COLO829 (cell line): ENCODE measurements at places on chromosomes 13 and 19.

DNA sequence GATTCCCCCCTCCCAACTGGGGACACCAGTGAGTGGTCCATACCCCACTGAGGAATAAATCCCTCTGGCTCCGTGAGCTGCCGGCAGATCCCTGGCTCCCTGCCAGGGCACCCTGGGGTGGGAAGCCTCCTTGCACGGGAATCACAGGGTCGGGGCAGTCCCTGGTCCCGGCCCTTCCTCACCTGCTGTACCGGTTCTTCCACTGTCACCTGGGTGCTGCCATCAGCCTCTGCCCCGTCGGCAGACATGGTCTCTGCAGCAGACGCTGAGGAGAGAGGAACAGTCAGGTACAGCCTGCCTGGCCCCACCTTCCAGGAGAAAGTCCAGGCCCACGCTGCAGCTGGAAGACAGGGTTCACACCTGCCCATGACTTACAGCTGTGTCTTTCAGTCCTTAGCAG, 6.3 kb downstream of the PLIN3 start:
- DNase-seq = no peak

GRCh38 chr13:74191410-74191809, 57.2 kb upstream of the KLF12 start:
- no peak for DNase-seq

GRCh38 chr13:20171364-20171763, 10.5 kb upstream of the GJA3 start:
- no peak for DNase-seq

GRCh38 chr19:4278419-4279266, at the start of gene SHD:
Gene SHD, plus strand, starts transcription at chr19:4279266. Its CDS starts 798 bp downstream, at chr19:4280064.
- no peak for DNase-seq

DNA sequence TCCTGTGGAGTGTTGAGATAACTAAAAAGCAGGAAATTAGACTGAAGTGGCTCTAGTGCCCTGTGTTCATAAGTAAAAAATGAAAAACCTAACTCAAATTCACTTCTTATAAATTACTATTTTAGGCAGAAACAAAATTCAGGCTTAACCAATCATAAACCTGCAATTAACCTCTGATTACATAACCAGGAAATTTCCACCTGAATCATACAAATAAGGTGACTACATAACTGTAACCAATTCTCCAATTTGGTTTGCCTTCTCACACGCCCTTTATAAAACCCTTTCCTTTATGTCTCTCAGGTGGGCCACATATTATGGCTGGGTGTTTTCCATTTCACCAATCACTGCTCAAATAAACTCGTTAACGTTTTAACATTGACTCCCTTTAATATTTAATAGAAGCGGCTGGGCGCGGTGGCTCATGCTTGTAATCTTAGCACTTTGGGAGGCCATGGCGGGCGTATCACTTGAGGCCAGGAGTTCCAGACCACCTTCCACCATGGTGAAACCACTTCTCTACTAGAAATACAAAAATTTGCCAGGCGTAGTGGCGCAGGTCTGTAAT, 22.9 kb upstream of the ZNF724 start:
- DNase-seq = no peak

DNA sequence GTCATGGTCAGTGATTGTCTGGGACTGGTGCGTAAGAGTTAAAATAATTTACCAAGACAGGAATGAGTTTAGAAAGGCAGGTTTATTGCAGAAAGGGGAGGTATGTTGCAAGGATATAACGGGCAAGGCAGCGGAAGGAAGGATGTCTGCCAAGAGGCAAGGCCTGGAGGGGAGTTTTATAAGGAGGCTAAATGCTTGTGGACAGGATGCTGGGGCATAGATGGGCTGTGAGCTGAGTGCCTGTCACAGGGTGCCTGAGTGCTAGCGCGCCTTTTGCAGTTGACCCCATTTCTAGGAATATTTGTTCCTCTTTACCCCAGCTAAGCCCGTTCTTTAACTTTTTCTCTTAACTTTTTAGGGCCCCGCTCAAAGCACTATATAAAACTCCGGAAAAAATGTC, 58.7 kb downstream of the TEX26 start:
- DNase-seq = no peak

DNA sequence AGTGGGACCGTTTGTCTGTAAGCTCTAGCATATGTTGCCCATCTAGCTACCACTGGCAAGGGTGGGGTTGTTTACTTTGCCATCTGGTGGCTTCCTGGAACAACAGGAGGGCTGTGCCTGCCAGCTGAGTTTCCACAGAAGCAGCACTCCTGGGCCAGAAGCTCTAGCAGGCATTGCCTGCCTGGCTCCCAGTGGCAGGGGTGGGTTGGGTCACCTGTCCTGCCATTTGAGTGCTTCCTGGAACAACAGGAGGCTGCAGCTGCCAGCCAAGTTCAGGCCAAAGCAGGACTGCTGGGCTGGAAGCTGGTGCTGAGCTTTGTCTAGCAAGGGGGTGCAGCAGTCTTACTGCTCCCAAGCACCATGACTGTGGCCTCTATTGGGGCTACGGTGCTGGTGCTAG, 239.7 kb downstream of the MTUS2 start:
- DNase-seq = no peak

- no peak for DNase-seq
These were observed 21.6 kb downstream of the SLC25A30 start for GRCh38 chr13:45396533-45397095.

- peak; percentile 50 for DNase-seq
These were observed 7.1 kb upstream of the PDE4C start for GRCh38 chr19:18233224-18233825.

GRCh38 chr13:112032186-112032993, 34.6 kb upstream of the SOX1 start:
- DNase-seq = no peak

- DNase-seq = no peak
These were observed 41.2 kb downstream of the VAV1 start for GRCh38 chr19:6813659-6814058.

- DNase-seq = no peak
These were observed 67.7 kb downstream of the EPSTI1 start for GRCh38 chr13:42924344-42924743.

DNA sequence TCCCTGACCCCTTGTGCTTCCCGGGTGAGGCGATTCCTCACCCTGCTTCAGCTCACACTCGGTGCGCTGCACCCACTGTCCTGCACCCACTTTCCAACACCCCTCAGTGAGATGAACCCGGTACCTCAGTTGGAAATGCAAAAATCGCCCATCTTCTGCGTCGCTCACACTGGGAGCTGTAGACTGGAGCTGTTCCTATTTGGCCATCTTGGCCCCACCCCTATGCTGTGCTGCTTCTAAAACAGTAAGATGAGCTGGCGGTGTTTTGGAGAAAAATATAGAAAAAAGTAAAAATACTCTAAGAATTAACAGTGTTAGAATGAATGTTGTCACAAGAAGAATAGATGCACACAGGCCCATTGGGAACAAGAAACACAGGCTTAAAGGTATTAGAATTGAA, 92.5 kb downstream of the ITGBL1 start:
- DNase-seq = no peak

- no peak for DNase-seq
These were observed 42.8 kb downstream of the PIN1 start for GRCh38 chr19:9877780-9878510.

DNA sequence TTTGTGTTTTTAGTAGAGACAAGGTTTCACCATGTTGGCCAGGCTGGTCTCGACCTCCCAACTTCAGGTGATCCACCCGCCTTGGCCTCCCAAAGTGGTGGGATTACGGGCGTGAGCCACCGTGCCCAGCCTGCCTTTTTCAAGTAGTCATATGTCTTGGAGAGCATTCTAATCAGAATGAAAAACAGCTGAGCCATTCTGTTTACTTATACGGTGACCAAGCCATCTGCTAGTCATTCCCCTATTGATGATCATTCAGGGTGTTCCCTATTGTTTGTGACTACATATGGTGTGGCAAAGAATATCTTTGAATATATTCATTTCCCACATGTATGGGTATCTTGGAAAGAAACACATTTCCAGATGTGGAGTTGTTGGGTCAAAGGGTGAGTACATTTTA, 17.2 kb downstream of the BLOC1S3 start:
- no peak for DNase-seq

DNA sequence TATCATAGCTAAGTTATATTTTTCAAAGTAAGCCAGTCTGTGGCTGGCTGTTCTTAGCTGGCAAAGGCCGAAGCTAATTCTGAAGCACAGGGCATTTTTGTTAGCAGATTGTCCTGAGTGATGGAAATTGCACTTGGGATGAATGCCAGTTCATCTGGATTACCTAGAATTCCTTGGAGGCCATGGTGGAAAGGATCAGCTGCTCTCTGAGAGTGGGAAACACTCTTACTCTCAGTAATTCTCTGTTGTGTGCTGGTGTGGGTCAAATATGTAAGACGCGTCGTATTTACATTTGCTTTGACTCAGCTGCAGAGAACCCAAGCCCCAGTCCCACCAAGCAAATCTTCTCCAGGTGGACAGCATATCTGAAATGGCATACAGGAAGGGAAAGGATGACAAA, 60.7 kb upstream of the C1QTNF9B start:
- no peak for DNase-seq

DNA sequence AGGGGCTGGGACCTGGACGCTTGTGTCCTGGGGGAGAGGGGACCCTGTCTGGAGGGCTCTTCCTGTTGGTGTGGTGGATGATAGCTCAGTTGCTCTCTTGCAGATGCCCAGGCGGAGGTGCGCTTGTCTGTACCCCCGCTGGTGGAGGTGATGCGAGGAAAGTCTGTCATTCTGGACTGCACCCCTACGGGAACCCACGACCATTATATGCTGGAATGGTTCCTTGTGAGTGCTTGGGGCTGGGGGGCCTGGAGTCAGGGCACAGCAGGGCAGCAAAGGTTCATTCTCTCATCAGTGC, 2.2 kb downstream of the BCAM start:
- no peak for DNase-seq

DNA sequence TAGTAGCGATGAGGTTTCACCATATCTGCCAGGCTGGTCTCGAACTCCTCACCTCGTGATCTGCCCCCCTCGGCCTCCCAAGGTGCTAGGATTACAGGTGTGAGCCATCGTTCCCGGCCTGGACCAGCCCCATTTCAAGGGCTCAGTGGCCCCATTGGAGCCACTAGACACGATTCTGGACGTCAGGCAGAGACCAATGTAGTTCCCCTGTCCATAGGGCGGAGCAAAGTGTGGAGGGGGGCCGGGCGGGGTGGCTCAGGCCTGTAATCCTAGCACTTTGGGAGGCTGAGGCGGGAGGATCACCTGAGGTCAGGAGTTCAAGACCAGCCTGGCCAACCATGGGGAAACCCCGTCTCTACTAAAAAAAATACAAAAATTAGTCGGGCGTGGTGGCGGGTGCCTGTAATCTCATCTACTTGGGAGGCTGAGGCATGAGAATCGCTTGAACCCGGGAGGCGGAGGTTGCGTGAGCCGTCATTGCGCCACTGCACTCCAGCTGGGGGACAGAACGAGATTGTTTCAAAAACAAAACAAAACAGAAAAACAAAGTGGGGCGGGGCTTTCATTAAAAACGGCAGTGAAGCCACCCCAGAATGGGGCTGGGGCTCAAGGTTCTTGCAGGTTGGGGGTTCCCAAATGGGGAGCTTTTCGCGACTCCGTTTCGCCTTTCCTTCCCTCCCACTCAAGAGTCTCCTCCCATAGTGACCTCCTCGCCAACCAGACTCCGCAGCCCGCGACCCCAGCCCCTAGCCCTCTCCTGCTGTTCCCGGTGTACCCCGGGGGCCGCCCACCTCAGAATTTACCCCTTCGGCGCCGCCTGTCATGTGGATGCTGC, 758 bp upstream of the TECR start:
- DNase-seq = no peak

- DNase-seq = no peak
These were observed 216 bp downstream of the SH2D3A start for GRCh38 chr19:6767081-6767356.

DNA sequence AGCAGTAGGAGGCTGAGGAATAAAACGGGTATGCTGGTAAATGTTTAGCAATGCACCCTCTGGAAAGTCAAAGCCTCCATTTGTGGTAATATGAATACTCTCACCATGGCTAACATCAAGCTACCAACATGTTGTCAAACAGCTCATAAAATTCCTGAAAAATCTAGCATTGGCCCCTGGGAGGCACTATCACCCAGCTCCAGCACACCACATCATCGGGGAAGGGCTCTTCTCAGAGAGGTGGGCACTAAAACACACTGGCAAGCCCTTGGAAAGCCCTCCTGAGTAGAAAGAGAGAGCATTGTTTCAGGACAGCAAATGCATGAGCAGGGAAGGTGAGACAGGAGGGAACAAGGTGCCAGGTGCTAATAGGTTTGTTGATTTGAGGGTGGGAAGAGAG, 53.9 kb upstream of the FLT1 start:
- DNase-seq = no peak

GRCh38 chr13:85441364-85441763, 357.9 kb downstream of the SLITRK6 start:
- DNase-seq = no peak

DNA sequence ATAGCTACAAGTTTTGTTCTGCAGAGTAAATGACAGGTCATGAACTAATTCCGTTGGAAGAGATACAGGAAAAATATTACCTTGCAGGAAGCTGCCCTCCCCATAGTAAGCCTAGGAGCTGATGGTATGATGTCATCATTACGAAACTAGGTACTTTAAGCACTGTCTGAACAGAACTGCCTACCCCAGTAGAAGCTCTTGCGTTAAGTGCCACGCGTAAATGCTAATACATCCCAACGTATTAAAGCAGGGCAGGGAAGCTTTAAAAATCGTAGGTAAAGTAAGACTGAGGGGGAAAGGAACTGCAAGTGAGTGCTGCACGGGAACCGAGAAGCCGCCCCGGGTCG, 572 bp downstream of the UGGT2 start:
- peak; percentile 30 for DNase-seq

- DNase-seq = no peak
These were observed 296.3 kb downstream of the KLF5 start for GRCh38 chr13:73355134-73355533.

- DNase-seq = peak; percentile 66
These were observed 2.9 kb upstream of the LTBP4 start for GRCh38 chr19:40598121-40598917.

DNA sequence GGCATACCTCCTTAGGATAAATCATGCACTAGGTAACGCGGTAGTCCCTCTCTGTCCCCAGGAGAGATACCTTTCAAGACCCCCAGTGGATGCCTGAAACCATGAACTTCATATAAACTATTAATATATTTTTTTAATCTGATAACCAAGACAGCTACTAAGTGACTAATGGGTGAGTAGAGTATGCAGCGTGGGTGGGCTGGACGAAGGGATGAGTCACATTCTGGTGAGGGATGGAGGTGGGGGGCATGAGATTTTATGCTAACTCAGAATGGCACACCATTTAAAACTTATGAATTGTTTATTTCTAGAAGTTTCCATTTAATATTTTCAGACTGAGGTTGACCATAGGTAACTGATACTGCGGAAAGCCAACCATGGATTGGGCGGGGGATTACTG, 46.2 kb downstream of the CDK8 start:
- DNase-seq = peak; percentile 9

DNA sequence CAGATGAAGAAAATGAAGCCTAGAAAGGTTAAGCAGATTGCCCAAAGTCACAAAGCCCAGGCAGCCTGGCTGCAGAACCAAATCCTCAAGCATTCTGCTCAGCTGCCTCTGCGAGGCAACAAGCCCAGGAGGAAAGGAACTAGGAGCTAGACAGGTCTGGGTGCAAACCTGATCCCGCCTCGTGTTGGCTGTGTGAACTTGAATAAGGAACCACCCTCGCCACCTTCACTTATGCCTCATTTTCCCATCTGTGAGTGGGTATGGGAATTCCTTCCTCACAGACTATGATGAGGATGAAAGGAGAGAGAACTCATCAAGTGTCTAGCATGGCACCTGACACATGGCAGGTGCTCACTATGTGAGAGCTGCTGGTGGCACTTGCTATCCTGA, 6.6 kb downstream of the SMG9 start:
- no peak for DNase-seq

GRCh38 chr19:17963936-17964691, 2.8 kb upstream of the KCNN1 start:
- no peak for DNase-seq
